Bronchial epithelial cell (primary cell): ENCODE measurements at places on chromosomes 1 and 21.

DNA sequence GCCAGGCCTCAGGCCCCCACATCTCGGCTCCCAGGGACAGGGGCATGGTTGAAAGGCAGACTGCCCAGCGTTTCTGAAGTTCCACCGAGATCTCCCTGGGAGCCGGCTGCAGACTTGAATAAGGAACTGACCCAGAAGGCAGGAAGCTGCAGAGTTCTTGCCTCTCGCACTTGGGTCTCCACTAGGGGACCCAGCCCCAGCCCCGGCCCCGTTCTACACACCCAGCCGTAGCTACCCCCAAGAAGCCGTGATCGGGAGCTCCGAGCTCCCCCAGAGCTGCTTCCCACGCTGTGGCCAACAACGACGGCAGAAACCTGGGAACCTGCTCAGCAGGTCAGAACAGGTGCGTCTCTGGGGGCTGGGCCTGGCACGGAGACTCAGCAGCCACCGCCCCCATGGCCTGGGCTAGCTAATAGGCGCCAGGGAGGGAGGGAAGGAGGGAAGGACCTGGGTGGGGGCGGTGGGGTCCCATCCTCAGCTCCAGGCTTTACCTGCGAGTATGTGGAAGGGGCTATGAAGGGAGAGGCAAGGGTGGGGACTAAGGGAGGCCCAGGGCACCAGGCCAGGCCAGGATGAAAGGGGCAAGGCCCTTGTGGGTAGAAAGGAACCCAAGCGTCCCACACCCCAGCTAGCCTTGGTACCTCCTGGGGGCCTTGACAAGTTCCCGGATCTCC, at the start of gene NECTIN4:
TSS of gene NECTIN4 (minus strand) at position 308 of the 674 bp plus-strand sequence. CDS start at position 46, 262 bp downstream.
- peak; percentile 79 for DNase-seq

DNA sequence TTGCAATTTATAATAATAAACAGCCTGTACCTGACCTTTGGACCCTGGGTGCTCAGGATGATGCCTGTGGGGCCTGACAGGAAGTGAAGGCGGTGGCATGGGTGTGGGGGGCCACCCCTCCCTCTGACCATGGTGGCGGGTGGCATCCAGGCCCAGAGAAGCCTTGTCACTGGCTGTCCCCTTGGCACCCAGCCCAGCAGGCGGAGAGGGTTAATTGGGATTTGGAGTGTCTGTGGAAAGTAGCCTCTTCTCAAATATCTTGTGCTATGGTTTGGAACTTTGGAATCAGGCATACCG, 20.5 kb downstream of the SOX13 start:
- no peak for DNase-seq

GRCh38 chr1:3428899-3429298, 25.6 kb upstream of the ARHGEF16 start:
- DNase-seq, result no peak

DNA sequence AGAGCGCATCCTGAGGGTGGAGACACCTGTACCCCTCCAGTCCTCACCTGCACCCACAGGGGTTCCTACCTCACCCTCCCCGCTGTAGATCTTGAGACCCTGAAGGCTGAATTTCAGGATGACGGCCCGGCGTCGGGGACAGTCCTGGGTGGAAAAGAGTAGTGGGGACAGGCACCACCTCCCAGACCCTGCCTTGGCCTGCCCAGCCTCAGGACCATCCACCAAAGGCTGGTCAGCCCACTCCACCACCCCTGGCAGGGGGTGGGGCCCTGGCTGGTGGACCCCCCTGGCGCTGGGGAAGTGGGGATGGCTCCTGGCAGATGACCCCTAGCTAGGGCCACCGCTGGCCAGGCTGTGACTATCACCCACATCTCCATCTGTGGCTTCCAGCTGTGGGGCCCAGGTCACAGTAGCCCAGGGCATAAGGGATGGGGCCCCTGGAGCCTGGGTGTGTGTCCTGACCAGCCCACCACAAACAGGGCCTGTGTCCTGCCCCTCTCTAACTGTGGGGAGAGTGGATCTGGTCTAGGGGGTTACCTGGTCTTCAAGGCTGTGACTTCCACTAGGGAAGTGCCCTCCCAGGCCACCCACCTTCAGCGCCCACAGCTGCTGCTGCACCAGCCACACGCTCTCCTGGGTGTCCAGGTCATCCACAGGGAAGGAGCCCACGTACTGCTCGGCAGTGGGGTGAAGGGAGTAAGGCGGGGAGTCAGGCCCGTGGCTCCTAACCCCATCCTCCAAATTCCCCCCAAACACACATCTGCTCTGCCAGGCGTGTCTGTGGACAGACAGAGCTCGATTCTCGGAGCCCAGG, 5.4 kb downstream of the SH2D5 start:
- no peak for DNase-seq

DNA sequence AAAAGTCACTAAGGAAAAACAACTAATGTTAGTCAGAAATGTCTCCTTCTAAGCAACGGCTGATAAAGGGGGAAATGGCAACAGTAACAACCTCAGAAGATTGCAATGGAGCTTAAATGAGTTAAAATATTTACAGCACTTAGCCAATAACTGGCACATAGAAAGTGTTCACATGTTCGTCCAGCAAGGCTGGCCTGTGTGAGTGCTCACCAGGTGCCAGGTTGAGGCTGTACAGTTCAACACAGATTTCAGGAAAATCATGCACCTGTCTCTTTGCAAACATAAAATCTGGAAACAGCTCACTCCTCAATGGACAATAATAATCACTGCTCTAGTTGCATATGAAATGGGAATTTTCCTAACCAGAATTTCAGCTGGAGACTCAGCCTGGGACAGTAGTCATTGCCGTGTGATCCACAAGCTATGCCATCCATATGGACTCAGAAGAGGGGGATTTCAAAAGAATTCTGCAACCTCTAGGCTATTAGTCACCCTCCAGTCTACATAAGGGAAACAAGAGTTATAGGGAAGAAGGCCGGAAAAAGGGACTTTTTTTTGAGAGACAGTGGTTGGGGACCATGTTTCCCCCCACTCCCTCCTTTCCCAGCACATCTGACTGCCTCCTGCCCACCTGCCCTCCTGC, 68.6 kb downstream of the SYDE2 start:
- DNase-seq, result peak; percentile 13

- no peak for DNase-seq
Measured at GRCh38 chr1:7690496-7691182, 80.5 kb upstream of the VAMP3 start.

DNA sequence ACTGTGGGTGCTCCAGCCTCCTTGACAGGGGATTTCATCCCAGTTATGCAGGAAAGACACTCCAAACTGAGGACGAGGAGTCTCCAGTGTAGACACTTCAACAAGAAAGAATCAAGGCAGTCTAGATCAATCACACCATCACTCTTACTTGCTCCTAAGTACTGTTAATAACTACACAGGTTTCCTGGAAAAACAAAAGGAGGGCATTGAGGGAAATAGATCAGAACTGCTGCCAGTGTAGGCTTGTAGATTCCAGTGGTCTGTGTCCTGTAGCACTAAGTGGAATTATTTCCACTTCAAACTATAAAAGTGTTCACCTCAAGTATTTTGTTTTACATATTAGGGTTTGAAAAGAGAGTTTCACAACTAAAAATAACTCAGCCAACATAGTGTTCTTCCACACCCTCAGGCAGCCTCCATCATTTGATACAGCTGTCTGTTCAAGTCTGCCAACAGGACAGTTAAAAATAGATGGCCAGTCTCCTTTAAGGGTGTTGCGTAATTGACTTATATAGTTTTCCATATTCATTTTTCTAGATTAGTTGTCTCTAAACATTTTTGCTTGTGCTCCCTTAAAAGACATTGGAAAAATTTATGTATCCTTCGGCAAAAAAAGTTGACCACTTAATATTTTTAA, 32.0 kb upstream of the AGL start:
- peak; percentile 22 for DNase-seq

- no peak for DNase-seq
Measured at GRCh38 chr21:46155514-46156377, at the start of gene FTCD. Gene FTCD (minus strand): TSS chr21:46155579. CDS start chr21:46155523, 56 bp downstream.

DNA sequence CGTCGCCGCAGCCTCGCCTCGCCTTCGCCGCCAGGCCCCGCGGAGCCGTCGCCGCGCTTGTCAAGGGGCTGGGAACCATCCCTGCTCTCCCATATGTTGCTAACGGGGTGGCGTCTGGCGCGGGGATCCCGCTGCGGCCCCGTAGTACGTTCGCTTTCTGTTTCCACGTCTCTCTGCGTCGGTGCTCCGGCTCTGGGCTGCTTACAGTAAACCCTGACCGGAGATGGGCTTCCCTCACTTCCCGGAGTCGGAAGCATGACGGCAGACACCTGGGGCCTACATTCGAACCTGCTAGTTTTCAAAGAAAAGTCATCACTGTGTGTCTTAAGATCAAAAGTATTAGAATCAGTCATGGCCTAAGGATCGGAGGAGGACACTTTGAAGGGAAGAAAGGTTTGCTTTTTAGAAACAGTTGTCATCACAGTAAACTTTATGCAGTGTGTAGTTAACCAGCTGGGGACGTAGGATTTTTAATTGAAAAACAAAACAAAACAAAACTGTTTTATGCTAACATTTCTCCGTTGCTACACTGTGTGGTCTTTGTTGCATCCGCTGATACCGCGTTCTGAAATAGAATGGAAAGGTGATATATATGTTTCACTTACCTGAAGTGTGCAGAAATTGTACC, 69.0 kb downstream of the SLC35A3 start:
- DNase-seq, result peak; percentile 48

GRCh38 chr1:31549809-31550620, 26.3 kb upstream of the TINAGL1 start:
- DNase-seq, result peak; percentile 66

DNA sequence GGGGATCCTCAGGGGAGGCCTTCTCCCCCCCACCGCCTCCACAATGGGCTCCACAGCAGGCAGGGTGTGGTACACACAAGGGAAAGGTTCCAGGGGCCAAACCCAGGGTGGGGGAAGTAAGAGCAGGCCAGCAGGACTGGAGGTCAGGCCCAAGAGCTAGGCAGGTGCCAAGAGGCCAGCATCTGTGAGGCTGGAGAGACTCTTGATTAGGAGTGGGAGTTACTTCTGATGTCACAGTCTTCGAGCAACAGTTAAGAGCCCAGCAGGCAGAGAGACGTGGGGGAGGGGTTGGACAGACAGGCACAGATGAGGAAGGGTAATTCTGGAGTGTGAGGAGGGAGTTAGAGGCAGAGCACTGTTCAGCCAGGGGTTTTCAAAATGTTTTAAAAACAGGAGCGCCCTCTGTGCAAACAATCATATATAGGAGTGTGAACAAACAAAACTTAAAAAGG, 55.8 kb downstream of the SLC9A1 start:
- no peak for DNase-seq

DNA sequence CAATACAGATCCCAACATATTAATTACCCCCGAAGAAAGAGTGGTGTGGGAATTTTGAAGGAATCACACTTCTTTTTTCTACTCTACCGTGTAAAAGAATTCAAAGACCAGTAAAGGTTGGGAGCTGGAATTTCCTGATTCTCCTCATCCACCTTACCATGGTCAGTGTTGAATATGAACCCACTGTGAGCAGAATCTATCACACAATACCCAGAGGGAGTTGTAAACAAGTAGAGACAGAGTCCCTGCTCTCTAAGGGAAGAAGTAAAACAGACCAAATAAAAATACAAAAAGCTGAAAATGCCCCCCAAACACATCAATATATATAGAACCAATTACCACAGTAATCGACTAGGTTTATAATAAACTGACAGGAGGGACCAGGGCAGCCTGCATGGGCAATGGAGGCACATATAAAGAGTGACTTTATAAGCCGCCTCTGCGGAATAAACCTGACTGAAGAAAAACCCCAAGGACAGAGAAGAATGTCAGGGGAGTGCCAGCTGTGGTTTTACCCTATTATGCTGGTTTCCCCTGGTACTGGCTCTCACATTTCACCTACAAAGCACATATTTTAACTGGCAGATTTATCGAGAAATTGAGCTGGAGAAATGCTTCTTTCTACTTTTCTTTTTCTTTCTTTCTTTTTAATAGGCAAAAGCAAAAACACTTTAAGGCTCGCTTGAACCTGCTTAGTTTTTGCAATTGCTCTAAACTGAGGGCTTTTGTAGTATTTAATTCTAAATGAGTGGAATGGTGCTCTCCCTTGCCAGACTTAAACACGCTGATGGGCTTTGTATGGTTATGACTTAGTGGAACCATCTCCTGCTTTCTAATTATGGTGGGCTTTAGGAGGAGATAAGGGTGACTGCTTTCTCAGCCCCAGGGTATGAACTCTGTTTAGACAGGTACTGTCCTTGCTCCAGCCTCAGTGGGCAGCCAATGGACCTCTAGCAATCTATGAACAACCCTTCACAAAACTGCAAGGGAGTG, 244.8 kb downstream of the ASTN1 start:
- peak; percentile 24 for DNase-seq

GRCh38 chr1:28115267-28115666, 26.9 kb upstream of the EYA3 start:
- DNase-seq, result peak; percentile 49
